ENCODE measurements at places on chromosomes 1 and 21. TPM values are rescaled to one million over a fixed set of nuclear protein-coding genes. Genes with fewer than 3 reads are reported as not detected.

C1orf216 gene
- total RNA-seq, result 10.4 TPM

ASTN1 gene
- 3.7 TPM for total RNA-seq

HSPA6 gene
- total RNA-seq, result 0.52 TPM

PRELP gene
- total RNA-seq, result 1.0 TPM

ARID1A gene
- total RNA-seq, result 18.8 TPM
